ENCODE measurements at places on chromosomes 12 and 14. TPM values are rescaled to one million over a fixed set of nuclear protein-coding genes. Genes with fewer than 3 reads are reported as not detected.
A peak's percentile ranks its signal among the peaks of the same experiment; 100 is the strongest.

- peaks cover 35% of the 10 kb centered on the region for H3K4me1 ChIP-seq
- H3K27ac ChIP-seq = peak overlapping the region; percentile 22
- no peak overlapping the region for H3K4me3 ChIP-seq
- no peak for DNase-seq
- H3K36me3 ChIP-seq = peaks cover 12% of the 10 kb centered on the region
Observed at GRCh38 chr12:13209436-13210235, 13.1 kb downstream of the EMP1 start.

DNA sequence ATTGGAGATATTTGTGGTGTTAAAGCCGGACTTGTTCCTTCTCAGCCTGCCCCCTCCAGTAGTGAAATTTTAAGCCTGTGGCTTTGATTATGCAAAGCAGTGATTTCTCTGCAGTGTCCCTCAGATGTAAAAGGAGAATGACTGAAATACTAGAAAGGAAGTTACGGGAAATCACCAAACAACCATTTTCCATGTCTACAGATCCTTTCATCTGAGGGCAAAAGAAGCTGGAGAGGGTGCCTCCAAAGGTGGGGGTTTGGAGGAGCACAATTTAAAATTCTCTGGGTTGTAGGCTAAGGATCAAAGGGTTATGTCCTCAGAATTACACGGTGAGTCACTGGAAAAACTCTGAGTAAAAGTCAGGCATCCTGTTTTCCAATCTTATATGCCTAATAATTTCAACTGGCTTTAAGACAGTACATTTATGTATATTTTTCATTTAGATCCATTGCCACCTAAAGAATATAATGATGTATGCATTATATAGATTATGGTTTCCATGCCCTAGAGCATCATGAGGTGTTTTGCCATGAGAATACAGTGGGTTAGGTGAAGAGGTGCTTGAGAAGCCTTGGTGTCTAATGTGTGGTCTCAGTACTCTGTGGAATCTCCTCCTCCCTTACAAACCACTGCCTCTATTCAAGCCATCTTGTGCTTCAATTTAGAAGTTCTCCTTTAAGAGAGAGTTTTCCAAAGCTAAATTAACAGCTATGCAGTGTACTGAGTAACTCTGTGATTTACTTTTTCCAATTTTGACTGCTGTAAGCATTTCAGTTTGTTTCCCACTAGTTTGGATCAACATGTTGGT, 362.1 kb downstream of the RAD51B start:
- no peaks in the 10 kb centered on the region for H3K4me1 ChIP-seq
- peak overlapping the region; percentile 57 for H3K27ac ChIP-seq
- H3K4me3 ChIP-seq = no peak overlapping the region

Gene IFNG
- total RNA-seq = not detected

GRCh38 chr14:83548061-83548839, 1981.7 kb upstream of the FLRT2 start:
- H3K4me3 ChIP-seq = no peak overlapping the region
- H3K36me3 ChIP-seq = no peaks in the 10 kb centered on the region
- no peak overlapping the region for H3K27ac ChIP-seq
- no peak for DNase-seq
- peaks cover 10% of the 10 kb centered on the region for H3K4me1 ChIP-seq

GRCh38 chr12:6724409-6724797, 557 bp downstream of the COPS7A start:
- no peaks in the 10 kb centered on the region for H3K27me3 ChIP-seq
- peak; percentile 72 for DNase-seq
- H3K4me3 ChIP-seq = peak overlapping the region; percentile 52
- peak overlapping the region; percentile 86 for H3K27ac ChIP-seq
- peaks cover 15% of the 10 kb centered on the region for H3K4me1 ChIP-seq
- H3K36me3 ChIP-seq = peaks cover 28% of the 10 kb centered on the region

- no peak overlapping the region for H3K27ac ChIP-seq
- DNase-seq = no peak
- no peak overlapping the region for H3K4me3 ChIP-seq
- H3K36me3 ChIP-seq = no peaks in the 10 kb centered on the region
Observed at GRCh38 chr12:105256011-105256410, 20.0 kb upstream of the APPL2 start.
